ENCODE measurements at places on chromosomes 12 and 14.

- no peak for DNase-seq
Measured at GRCh38 chr12:22641353-22642053, 16.5 kb downstream of the ETNK1 start.

DNA sequence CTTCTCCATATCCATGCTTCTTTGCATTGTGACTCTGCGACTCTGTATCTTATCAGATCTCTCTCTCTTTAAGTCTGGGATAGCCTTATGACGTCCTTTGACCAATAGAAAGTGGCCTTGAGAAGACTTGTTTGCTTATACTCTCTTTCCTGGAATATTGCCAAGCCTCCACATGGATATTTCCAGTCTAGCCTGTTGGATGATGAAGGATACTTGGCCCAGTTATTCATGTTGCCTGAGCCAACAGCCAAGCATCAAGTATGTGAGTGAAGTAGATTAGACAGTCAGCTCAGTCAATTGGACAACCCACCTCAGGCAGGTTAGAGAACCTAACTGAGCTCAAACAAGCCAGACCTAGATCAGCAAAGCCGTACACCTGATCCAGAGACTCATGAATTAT, 864.2 kb upstream of the MGAT4C start:
- DNase-seq, result no peak

- no peak for DNase-seq
Measured at GRCh38 chr12:62166525-62166924, 93.7 kb upstream of the USP15 start.

DNA sequence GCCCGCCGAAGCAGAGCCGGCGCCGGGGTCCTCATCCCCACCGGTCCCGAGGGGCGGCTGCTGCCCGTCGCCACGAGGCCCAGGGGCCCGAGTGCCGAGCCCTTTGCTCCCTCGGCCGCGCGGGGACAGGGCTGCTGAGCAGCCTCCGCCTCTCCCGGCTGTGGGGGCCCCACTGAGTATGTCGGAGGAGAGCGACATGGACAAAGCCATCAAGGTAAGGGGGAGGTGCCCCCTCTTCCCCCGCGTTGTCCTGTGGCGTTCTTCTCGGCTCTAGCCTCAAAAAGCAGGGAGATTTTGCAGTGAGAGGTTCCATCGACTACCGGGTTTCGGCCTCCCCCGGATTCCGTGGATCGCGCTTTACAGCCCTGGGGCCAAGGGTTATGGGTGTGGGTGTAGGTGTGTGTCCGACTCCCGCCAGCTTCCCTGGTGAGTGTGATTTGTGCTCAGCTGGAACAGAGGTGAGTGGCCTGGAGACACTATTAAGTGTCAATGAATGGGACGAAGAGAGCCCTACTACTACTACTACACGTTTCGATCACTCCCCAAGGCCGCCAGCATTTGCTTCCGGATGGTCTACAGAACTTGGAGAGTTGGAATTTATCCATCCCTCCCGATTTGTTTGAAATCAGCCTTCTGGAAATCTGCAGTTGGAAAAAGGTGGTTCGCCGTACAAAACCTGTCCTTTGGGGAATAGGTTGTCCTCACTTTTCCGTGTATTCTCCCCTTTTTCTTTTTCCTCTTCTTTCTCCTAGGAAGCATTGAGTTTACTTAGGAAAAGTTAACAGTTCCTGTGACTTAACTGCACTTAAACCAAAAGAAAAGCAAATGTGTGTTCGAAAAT, 748 bp downstream of the MAPKAPK5 start:
- no peak for DNase-seq

DNA sequence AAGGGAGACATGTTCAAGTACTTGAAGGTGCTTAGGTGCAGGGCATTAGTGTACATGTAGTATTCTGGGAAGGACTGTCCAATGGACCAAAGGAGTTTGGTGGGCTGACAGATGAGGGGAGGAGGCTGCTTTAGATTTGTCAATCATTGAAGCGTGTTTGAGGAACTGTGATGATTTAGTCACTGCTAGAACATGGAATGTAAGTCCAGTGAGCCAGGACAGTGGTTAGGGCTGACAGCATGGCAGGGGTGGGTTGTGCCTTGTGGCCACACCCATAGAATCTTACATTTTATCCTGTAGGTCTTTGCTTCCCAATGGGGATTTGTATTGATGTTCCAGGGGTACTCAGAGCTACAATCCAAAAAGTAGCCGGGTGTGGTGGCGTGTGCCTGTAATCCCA, 24.6 kb downstream of the DIP2B start:
- no peak for DNase-seq

DNA sequence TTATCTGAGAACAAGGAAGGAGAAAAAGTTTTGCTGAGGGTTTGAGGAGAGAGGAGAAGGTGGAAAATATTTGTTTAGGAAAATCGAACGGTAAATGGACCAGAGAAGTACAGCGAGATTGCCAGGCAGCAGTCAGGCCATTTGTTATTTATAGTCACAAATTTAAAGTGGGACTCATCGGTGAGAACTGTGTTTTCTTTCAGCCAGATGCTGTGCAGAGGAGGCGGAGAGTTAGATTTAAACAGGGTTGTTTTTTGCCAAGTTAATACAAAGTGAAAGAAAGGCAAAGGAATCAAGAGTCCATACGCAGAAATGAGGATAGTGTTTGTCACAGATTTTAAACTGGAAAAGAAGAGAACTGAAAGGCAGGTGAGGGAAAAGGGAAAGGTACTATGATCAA, 200.6 kb upstream of the CNOT2 start:
- DNase-seq, result no peak

DNA sequence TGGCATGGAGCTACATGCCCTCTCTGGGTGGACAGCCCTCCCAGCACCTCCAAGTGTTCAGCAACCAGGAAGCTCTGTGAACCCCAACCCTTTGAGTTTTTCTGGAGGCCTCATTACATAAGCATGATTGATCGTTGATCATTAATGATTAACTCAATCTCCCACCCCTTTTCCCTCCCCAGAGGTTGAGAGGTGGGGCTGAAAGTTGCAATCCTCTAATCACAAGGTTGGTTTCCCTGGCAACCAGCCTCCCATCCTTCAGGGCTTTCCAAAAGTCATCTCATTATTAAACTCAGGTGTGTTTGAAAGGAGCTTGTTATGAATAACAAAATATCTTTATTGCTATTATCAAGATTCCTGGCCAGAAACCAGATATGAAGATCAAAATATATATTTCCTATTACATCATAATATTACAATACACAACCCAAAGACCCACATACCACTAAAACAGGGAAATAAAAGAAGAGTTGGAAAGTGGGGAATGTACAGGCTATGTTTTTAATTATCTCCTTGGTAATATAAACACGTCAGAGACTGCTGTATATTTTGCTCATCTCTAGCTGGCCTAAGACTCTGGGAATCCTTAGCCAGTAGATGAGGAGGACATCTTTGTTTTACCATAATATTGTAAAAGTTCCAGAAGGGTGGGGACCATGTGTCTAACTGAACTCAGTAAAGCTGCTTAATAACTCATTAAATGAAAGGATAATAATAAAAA, 73.6 kb downstream of the SSPN start:
- no peak for DNase-seq

GRCh38 chr12:4506870-4507269, 31.8 kb upstream of the RAD51AP1 start:
- no peak for DNase-seq

DNA sequence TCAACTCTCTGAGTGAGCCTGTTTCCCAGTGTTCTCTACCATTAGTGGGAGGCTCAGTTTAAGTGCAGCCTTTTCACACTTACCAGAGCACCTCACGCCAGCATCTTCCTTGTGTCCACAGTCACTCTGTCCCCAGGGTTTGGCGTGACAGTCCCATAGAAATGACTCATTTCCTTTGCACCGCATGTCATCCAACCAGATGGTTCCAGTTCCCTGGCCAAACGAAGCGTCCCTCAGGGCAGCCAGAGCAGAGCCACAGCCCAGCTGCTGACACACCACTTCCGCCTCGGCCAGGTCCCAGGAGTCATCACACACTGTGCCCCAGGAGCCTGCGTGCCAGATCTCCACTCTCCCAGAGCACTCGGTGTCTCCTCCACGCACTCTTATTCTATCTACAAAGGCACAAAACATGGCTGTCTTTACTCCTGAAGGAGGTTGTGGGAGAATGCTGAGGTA, 65.4 kb downstream of the ACSM4 start:
- no peak for DNase-seq

GRCh38 chr12:115351514-115352077, 667.6 kb upstream of the TBX3 start:
- DNase-seq, result no peak

GRCh38 chr14:65966188-65966587, 520.0 kb upstream of the CCDC196 start:
- no peak for DNase-seq

- no peak for DNase-seq
Measured at GRCh38 chr12:65754744-65755595, 69.3 kb upstream of the HMGA2 start.

GRCh38 chr14:77498984-77499527, 440 bp upstream of the ISM2 start:
- no peak for DNase-seq

- DNase-seq, result peak; percentile 8
Measured at GRCh38 chr14:73796893-73797542, 54.6 kb upstream of the PTGR2 start.

- DNase-seq, result no peak
Measured at GRCh38 chr12:60021235-60021634, 425.4 kb downstream of the SLC16A7 start.

GRCh38 chr14:72186523-72186922, 254.3 kb downstream of the RGS6 start:
- no peak for DNase-seq

- peak; percentile 74 for DNase-seq
Measured at GRCh38 chr12:52242442-52243258, 9.6 kb downstream of the KRT7 start.

DNA sequence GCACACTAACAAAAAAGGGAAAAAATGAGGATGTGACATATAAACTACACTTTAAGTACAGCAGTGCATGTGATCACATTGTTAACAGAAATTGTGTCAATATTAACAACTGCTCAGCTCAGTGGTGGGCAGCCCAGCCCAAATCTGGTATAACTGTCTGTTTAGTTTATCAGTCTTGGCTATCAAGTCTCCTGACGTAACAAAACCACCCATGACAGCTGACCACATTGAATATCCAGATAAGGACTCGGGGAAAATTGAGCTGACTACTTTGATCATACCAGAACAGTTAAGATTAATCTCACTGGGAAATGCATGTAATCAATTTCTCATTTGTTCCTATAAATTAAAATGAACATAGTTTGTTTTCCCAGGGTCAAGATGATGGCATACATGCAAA, 396.6 kb downstream of the SNAPC1 start:
- no peak for DNase-seq
